ENCODE measurements at places on chromosomes 4 and X.

GRCh38 chr4:135244696-135245095 is 1043.1 kb upstream of the PABPC4L start:
- DNase-seq, result no peak

GRCh38 chr4:139884438-139884837 is 218.8 kb downstream of the MGST2 start:
- DNase-seq, result no peak

DNA sequence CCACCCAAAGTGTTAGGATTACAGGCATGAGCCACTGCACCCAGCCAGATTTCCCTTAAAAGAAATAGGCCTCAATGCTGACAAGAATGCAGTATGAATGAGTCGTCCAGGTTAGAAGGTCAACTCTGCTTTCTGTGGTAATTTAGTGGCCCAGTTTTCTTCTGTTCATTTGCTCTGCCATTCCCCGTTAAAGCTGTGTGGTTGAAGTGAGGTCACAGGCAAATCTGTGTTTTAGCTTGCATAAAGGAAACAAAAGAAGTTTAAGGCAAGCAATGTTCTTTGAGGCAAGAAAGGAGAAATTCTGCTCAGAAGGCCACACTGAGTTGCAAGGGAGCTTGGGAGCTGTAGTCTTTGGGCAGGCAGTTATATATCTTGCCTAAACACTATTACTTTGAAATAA is 176.8 kb downstream of the LARP7 start:
- no peak for DNase-seq

- DNase-seq, result no peak
Measured at GRCh38 chrX:7111518-7111917, 36.0 kb upstream of the STS start.

- DNase-seq, result no peak
Measured at GRCh38 chr4:188550296-188550695, 411.1 kb downstream of the TRIML1 start.

GRCh38 chrX:120790552-120790951 is 85.1 kb downstream of the CT47B1 start:
- DNase-seq, result no peak

DNA sequence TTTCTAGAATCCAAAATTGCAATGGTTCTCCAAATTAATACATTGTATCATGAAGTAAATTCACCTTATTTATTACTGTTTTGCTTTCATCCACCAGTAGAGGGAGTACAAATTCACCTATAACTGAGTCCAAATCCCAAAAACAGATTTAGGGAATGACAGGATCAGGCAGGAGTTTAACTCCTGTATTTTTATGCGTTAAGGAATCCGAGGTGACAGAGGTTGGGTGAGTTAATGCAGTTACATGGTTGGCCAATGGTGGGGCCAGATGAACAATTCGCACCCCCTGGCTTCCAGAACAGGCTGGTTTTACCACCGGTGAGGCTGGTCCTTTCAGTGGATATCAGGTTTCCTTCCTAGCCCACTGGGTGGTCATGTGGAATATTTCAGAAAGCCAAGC is 82.4 kb downstream of the MTNR1A start:
- DNase-seq, result no peak

DNA sequence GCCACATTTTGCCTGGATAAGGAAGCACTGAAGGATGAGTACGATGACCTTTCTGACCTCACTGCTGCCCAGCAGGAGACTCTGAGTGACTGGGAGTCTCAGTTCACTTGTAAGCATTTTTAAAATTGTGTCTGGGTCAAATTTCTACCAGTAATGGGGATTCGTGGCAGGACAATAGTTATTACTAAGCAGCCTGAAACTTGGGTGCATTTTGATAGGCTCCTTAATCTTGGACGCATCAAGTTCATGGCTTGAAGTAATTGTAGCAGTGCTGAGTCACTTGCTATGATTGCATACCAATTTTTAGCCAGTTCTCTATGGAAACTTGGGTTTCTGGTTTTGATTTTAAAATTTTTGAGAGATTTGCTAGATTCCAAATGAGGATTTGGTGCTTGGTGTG is 4.3 kb downstream of the PGRMC1 start:
- no peak for DNase-seq

DNA sequence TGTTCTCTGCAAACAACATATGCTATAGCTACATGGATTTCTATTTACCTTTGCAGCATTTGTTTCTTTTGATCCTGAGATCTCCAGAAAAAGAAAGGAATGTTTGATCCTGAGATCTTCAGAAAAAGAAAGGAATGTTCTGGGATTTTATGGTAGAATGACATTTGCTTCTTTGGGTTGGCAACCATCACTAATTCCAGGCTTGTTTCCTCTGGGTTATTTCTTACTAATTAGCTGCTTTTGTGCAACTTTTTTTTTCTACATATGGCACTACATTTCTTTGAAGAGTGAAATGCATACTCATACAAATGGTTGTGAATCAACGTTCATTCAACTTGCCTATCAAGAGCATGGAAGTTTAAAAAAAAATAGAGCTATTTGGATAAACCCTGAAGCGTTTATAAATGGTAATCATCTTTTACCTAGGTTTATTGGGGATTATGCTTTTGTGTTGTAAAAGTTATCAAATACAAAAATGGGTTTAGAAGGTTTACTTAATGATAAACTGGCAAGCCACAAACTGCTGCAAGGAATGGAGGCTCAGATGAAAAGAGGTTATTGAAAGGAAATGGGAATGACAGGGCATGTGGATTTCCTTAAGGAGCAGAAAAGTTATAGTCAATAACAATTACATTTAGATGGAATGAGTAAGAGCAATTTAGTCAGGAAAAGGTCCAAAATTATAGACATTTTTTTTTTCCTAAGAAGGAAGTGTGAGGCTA is 95.6 kb upstream of the PCDH18 start:
- no peak for DNase-seq

- peak; percentile 1 for DNase-seq
Measured at GRCh38 chrX:36908801-36909675, 99.1 kb upstream of the FAM47C start.

DNA sequence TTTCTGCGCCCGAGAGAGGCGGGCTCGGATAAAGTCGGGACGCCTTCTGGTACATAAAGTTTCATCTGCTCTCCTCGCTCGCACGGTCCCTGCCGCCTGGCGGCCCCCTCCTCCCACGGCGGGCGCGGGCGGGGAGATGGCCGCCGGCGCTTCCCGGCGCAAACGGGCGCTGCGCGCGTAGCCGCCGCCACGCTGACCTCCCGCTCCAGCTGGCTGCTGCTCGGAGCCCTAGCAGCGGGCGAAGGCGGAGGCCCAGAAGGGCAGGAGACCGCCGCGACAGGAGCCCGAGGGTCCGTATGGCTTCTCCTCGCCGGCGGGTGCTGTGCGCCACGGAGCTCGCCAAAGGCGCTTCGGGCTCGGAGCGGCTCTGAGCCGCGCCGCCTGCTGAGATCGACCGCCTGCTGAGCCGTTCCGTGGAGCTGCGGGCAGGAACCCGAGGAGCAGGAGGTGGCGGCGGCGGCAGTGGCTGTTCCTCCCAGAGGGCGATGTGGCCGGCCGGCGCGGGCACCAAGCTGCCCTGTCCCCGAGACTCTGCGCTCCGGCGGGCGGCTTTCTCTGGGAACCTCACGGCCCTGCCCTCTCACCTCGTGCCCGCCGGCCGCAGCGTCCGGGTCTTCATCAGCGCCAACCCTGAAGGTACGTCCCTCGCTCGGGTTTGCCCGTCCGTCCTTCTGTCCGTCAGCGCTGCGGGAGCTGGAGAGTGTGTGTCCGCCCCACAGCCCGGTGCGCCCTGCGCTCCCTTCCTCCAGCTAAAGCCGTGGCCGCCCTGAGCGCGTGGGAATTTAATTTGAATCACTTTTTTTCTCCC is at the start of gene NWD2:
Gene NWD2, plus strand, starts transcription at position 161 of the 808 bp plus-strand sequence. Its CDS starts 325 bp downstream, at position 486.
- DNase-seq, result no peak

DNA sequence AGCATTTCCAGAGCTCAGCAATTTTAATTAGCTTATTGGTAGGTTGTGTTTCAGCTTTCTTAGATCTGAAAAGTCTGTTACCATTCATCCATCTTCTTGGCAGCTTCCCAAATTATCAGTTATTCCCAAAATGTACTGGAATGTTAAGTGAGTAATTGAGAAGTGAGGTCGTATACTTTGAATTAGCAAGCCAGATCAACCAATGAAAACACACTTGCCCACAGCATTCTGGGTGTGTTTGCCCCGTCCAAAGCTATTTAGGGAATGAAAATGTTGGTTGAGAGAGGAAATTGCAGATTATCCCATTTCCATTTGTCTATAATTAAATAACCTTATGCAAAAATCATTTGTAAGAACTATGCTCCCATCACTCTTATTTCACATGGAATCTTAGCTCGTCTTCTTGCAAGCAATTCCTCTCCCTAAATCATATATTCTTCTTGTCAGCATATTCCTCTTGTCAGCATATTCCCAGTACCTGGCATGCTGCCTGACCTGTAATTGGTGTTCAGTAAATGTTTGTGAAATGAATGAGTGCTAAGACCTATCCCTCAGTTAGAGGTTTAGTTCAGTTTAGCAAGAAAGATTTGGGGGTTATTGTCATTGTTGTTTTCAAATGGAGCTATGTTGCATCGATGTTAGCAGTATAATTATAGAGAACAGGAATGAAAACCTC is 23.3 kb upstream of the ANTXR2 start:
- DNase-seq, result no peak

DNA sequence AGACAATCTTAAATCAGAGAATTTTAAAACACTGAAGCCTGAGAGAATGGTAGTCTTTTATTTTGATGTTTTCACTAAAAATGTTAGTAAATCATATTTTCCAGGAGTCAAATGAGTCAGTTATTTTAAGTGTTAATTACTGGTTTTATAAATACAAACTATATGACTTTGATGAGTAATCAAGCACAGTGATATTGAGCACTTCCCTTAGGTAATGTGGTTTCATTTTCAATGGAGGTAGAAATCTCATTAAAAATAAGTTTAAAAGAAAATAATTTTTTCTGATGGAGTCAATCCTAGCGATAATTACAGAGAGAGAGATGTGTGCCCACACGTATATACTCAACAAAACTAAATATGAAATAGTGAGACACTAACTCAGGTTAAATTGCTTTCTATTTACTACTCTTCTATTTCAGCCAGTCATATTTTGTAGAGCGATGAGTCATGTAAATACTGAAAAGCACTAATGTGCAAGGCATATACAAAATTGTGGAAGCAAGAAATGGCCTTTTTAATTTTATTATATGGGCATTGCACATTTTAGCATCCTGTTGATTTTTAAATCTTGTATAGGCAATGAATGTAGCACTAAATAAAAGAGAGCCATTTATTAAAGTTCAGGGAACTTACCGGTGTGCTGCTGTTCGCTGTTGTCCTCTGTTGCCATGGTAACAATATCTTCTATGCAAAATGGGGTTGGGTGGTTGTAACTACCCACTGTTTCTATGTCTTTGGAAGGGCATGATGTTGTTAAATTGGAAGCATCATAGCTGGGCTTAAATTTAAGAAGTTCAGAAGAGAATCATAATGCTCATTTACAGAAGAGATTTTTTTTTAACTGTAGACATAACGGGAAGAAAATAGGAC is 513.7 kb downstream of the TLL1 start:
- DNase-seq, result no peak

GRCh38 chrX:153460826-153461225 is 9.6 kb downstream of the HAUS7 start:
- peak; percentile 36 for DNase-seq

GRCh38 chr4:180683186-180683585 is 1560.0 kb upstream of the TENM3 start:
- no peak for DNase-seq

DNA sequence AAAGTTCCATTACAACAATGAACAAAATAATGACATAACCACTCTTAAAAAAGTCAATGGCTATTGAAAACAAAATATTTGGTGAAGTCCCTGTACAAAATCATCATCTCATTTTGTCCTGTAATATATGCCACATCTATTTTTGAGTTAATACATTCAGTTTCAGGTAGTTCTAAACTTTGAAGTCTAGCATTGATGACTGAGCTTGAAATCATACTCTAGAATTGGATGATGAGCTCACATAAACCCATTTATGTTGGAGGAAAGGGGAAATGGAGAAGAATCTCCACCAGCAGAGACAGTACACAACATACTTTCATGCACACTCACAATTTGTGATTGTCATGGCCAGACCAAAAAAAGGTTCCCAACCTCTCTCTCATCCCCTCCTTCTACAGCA is 371.1 kb upstream of the NR3C2 start:
- no peak for DNase-seq

DNA sequence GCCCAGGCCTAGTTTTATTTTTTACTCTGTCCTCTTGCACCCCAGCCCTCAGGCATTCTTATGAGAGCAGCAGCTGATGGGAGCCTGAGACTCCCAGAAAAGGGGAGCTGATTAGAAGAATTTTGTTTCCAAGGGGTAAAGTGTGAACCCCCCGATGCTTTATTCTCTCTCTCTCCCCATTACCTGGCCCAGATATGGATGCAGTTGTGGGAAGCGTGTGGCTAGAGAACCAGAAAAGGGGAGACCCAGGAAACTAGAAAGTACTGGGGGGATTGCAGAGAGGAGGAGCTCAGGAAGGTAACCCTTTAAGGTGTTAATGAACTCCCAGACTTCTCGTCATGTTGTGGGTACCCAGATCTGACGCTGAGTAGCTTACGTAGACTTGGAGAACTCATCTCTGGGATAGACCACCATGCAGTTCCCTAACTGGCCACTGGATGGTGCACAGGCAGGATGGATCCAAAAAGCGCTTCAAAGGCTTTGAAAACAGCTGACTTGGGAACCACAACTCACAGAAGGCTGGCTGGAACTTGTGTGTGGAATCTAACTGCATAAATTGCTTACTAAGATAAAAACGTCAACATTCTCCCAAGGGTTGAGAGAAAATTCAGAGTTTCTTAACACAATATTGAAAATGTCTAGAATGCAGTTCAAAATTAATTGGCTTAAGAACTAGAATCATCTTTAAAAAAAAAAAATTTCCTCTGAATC is 64.7 kb downstream of the TBC1D14 start:
- peak; percentile 83 for DNase-seq

- no peak for DNase-seq
Measured at GRCh38 chr4:19677211-19677610, 574.5 kb upstream of the SLIT2 start.

DNA sequence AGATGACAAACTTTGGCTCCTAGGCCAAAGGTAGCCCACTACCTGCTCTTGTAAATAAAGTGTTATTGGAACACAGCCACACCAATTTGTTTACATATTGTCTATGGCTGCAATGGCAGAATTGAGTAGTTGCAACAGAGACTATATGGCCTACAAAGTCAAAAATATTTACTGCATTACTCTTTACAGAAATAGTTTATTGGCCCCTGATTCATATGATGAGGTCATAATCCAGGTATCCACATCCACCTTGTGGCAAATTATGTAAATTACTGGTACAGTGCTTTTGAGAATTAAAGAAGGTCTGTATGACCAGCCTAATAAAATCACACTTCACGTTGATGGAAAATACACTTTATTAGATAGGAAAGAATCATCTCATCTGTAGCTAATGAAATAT is 337.0 kb upstream of the DDX53 start:
- DNase-seq, result no peak
